Activated CD8-positive, alpha-beta memory T cell treated with anti-CD3 and anti-CD28 coated beads, Interleukin-2, amount 10 ng/mL, durations not matched to agents 7 days and 5 days (primary cell): ENCODE measurements at places on chromosomes 16 and 17. TPM values are rescaled to one million over a fixed set of nuclear protein-coding genes. Genes with fewer than 3 reads are reported as not detected.

DNAJA2 gene
- total RNA-seq = 55.6 TPM

MPV17L gene
- total RNA-seq = not detected

ZDHHC1 gene
- total RNA-seq = 0.49 TPM

CRHR1 gene
- not detected for total RNA-seq
